BJ (cell line): ENCODE measurements at places on chromosomes 5 and 9. TPM values are rescaled to one million over a fixed set of nuclear protein-coding genes. Genes with fewer than 3 reads are reported as not detected.
A peak's percentile ranks its signal among the peaks of the same experiment; 100 is the strongest.

Gene HACD4
- 4.3 and 8.6 TPM in 2 replicates for polyA plus RNA-seq

GRCh38 chr5:91457681-91458058 lies 74.6 kb upstream of the ARRDC3 start:
- DNase-seq: no peak

Gene ITGA2
- polyA plus RNA-seq: 5.3 and 10.1 TPM in 2 replicates

DNA sequence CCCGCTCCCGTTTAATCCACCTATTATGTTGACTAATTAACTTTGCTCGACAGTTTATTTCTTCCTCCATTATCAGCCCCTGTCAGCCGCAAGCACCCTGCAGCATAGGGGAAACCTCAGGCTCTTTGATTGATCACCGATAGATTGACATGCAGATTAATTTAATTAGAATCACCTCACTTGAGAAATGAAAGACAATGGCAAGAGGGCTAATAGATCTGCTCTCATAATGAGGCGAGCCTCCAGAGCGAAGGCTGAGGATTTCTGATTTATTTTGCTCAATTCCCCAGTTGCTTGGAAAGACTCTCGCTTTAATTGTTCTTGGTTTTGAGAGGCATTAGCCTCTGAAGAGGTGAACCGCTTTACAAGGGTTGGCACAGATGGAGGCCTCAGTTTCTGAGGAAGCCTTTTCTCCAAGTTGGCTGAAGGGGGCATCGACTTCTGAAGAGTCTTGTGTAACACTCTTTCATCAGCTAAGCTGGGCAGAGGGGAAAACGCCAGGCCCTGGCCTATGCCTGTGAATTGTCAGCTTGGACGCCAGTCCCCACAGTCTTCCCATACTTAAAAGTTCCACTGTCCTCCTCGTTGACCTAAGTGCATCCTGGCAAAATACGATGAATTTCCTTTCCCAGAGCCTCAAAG lies 275.4 kb downstream of the EBF1 start:
- no peak for DNase-seq

Gene UNC5A
- polyA plus RNA-seq: not detected in 2 replicates

DNA sequence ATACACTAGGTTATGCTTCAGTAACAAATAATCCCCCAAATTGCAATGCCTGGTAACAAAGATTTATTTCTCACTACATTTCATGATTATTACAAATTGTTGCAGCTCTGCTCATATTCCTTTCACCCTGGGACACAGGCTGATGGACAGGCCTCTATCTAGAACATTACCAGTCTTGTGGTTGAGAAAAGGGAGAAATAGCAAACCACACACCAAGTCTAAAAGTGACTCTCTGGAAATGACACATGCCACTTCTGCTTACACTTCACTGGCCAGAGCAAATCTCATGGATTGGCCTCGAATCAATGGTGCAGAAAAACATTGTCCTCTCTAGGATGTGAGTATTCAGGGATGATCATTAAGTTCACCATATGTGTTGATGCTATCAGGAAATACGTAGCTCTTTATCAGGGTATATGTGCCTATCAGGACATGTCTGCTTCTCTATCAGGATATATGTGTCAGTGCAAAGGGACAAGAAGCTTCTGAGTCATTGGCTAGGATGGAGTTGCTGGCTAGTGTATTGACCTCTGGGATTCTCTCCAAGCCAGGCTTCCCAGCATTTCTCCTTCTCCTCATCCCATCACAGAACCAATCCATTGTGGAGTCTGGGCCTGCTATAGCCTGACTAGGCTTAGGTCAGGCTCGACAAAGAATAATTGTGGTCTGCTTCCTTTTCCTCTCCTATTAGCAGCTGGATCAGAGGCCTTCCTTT lies 91.1 kb upstream of the CEP78 start:
- DNase-seq: no peak

Gene SLC45A2
- polyA plus RNA-seq: not detected in 2 replicates

DNA sequence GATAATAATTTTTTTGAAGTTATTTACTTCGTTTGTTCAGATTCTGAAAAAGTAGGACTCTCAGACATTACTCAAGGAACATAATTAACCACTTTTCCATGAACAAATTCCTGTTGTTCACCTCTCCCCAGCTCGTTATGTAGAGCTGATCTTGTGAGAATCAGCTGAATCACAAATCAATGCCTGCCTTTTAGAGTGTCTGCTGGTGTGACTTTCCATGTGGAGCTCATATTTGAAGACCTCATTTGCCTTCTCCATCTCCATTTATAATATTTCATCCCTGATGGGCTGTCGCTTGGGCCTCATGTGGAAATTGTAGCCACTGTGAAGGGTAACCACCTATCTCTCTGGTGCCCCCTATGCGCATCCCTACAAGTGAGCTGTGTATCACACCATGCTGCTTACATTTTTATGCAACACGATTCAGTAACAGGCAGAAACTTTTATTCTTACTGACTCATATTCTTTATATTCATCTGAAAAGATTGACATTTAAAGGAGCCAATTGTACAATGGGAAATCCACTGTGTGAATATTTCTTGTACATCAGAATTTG lies 111.3 kb downstream of the STK32A start:
- no peak for DNase-seq

DNA sequence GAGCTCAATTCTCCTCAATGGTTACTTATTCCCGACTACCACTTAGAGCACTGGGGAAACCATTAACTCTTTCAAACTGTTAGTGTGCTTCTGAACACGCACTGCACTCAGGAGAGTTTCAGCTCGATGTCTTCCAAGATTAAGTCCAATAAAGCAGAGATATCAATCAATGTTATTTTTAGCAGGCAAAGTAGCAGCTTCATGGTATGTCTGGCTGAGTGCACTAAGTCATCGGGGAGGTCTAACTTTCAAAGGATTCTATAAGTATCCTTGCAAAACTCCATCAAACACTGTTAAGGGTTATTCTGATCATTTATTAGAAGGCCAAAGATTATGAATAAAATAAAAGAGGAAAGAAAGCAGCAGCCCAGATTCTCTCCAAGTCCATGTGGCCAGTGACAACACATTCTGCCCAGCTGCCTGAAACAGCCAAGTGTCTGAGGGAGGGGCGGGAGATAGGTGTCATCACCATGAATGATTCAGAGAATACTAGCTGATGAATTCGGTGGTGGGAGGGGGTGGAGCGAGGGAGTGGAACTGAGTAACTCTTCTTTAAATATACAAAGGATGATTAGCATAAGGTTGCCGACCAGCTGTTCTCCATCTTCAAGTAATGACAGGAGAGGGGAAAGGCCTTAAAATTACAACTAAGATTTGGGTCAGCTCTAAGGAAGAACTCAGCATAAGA lies 21.3 kb downstream of the NREP start:
- DNase-seq: peak; percentile 76

DNA sequence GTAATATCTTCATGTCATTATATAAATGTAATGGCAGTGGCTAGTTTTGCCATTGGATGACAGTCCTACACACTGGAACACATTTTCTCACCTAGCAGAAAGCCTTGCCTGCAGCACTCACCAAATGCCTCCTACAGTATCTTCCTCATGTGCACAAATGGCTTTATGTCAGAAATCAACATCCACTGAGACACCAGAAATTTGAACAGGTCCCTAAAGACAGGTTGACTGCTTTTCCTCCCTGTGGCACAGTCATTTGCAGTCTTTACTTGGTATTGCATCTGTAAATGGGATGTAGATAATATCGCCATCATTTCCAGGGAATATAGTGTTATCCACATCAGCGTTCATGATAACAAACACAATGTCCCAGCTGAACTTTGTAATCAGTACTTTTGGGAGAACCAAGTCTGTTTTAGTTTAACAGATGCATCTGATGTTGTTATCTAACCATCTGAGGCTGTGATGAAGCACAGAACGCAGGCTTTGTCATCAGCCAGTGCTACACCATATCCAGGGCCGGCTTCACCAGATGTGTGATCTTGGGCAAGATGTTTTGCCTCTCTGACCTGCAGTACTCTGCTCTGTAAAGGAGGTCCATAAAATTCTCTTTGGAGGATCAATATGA lies 83.9 kb upstream of the TAS2R1 start:
- DNase-seq: no peak

Gene FIBCD1
- polyA plus RNA-seq: 1.2 and 1.4 TPM in 2 replicates

DNA sequence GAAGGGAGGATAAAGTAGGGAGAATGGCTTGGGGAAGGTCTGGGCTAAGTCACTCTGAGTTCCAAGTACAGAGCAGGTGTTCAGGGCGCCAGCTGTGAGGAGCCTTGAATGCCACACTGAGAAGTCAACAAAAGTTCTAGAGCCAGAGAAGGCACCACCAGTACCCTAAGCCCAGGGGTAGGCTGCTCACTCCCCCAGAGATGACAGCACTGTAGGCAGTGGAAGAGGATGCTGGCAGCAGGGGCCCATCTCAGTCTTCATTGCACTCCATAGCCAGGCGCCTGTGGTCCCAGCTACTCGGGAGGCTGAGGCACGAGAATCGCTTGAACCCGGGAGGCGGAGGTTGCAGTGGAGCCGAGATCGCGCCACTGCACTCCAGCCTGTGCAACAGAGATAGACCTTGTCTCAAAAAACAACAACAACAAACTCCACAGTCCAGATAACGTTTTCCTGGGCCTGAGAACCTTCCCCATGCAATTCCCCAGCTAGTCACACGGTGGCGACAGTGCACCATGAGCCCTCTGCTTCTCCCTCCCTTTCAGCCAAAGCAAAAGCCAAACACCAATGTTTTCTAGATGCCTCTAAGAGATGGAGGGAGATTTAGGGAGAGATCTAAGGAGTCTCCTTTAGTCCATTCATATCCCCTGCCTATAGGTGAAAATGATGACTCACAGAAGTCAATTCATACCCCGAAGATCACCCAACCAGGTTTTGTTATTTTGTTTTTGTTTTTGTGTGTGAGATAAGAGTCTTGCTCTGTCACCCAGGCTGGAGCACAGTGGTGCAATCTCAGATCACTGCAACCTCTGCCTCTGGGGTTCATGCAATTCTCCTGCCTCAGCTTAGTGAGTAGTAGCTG lies 19.8 kb upstream of the NSD1 start:
- DNase-seq: no peak

Gene DOCK2
- polyA plus RNA-seq: 2.0 TPM in 2 replicates

Gene PIGO
- 18.7 and 26.9 TPM in 2 replicates for polyA plus RNA-seq

- DNase-seq: no peak
These were observed 72.8 kb upstream of the ZNF608 start for GRCh38 chr5:124819201-124819600.

- DNase-seq: no peak
These were observed 227.2 kb downstream of the ICE1 start for GRCh38 chr5:5649641-5650040.

Gene LAMC3
- polyA plus RNA-seq: 0.01 TPM in 1 of 2 replicates, not detected in the other

Gene LCP2
- polyA plus RNA-seq: not detected in 2 replicates

Gene POU4F3
- polyA plus RNA-seq: 0.04 TPM in 1 of 2 replicates, not detected in the other

GRCh38 chr9:22742401-22742800 lies 295.8 kb downstream of the DMRTA1 start:
- no peak for DNase-seq

Gene TOR1A
- polyA plus RNA-seq: 78.8 and 93.2 TPM in 2 replicates

DNA sequence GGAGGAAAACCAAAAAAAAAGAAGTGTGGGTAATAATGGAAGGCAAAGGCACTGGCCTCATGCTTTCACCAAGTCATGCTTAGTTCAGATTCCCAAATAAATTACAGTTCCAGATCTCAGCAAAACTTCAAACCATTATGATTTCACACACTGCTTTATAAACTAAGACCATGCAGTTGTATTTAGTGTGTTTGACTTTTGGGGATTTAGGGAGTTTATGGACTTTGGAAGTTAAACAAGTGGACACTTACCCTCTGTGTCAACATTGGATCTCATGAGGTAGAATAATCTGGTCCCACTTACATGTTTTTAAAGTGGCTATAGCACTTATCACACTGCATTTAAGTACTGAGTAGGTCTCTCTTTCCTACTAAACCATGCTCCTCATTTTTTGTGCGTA lies 3.7 kb downstream of the DNAJC25 start:
- DNase-seq: no peak
